ENCODE measurements at places on chromosomes 5 and 9.

GRCh38 chr9:36551910-36552309 lies 20.8 kb upstream of the MELK start:
- DNase-seq, result no peak

GRCh38 chr9:74503666-74504065 lies 6.5 kb downstream of the RORB start:
- DNase-seq, result no peak

DNA sequence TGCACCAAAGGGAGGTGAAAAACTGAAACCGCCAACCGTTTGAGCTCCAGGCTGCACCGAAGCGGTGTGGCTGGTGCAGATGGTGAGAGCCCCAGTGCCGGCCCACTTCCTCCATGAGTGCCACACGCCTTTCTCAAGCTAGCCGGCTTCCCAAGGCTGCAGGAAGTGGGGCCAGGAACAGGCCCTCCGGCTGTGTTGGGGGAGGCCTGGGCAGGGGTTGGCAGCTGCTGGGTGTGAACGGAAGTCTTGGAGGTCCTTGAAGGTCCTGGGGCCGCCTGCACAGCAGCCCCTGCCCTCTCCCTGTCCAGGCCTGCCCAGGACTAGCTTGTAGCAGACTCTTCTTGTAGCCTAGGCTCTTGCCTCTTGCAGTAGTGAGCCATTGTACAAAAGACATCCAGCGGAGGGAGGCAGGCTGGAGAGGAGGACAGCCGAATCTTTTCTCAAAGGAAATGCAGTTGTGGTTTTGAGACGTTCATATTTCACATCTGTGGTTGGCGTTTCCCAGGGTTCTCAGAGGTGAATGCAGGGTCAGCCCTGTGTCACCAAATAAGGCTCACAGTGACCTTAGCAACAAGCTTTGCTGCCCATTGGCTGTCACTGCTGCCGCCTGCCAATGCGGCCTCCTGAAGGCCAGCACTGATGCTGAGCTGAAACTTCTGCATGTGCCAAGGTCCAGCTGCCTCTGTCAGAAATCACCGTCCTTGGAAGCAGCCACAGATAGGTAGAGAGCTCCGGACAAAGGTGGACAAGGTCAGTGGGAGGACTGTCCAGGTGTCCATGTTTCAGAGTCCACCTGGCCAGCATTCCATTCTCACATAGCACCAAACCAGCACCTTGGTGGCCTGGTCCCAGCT lies 23.9 kb downstream of the IRF1 start:
- peak; percentile 77 for DNase-seq

- no peak for DNase-seq
Measured at GRCh38 chr5:120794121-120794520, 330.0 kb downstream of the PRR16 start.

- DNase-seq, result no peak
Measured at GRCh38 chr5:160835818-160836528, 16.0 kb downstream of the ATP10B start.

DNA sequence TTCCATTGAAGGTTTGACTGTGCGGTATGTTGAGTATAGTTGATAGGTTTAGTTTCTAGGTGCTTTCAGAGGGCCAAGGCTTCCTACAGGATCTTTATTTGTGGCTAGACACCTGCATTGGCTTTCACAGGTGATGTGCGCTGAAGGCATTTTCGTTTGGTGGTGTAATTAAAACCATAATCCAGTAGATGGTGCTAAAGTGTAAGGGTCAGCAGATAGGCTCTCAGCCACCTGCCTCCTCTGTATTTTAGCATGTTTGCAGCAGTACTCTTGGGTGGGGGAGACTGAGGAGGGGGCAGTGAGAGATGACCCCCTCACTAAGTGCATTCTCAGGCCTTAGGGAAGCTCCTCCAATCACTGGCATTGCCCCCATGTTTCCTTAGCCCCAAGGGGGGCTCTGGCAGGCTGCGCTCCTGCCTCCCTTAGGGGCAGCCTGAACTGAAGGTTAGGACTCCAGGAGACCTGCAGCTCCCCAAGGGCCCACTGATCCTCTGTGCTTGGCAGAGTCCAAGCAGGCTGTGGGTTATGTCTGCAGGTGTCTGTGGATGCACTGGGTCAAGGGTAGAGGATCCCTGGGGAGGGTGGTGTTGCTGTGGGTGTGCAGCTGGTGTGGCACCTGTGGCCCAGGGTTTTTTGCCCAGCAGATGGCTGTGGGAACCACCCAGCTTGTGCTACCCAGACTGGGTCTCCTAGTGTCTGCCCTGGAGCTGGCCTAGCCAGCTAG lies 23.4 kb downstream of the CDK20 start:
- no peak for DNase-seq

- DNase-seq, result no peak
Measured at GRCh38 chr9:77866878-77867277, 164.7 kb downstream of the GNAQ start.

GRCh38 chr5:107483231-107484024 lies 187.3 kb downstream of the EFNA5 start:
- no peak for DNase-seq
